ENCODE measurements at places on chromosomes 2 and 18.

- H3K4me1 ChIP-seq, result no peaks in the 10 kb centered on the region
- no peak overlapping the region for H3K4me3 ChIP-seq
- DNase-seq, result no peak
- peak overlapping the region; percentile 14 for H3K27ac ChIP-seq
Observed at GRCh38 chr2:234478121-234478858, 18.6 kb downstream of the ARL4C start.

- no peak overlapping the region for H3K4me3 ChIP-seq
- H3K36me3 ChIP-seq, result no peaks in the 10 kb centered on the region
- H3K4me1 ChIP-seq, result peaks cover 14% of the 10 kb centered on the region
- no peaks in the 10 kb centered on the region for H3K27me3 ChIP-seq
- no peak for DNase-seq
- H3K27ac ChIP-seq, result no peak overlapping the region
Observed at GRCh38 chr2:30714811-30715709, 92.2 kb downstream of the CAPN13 start.

DNA sequence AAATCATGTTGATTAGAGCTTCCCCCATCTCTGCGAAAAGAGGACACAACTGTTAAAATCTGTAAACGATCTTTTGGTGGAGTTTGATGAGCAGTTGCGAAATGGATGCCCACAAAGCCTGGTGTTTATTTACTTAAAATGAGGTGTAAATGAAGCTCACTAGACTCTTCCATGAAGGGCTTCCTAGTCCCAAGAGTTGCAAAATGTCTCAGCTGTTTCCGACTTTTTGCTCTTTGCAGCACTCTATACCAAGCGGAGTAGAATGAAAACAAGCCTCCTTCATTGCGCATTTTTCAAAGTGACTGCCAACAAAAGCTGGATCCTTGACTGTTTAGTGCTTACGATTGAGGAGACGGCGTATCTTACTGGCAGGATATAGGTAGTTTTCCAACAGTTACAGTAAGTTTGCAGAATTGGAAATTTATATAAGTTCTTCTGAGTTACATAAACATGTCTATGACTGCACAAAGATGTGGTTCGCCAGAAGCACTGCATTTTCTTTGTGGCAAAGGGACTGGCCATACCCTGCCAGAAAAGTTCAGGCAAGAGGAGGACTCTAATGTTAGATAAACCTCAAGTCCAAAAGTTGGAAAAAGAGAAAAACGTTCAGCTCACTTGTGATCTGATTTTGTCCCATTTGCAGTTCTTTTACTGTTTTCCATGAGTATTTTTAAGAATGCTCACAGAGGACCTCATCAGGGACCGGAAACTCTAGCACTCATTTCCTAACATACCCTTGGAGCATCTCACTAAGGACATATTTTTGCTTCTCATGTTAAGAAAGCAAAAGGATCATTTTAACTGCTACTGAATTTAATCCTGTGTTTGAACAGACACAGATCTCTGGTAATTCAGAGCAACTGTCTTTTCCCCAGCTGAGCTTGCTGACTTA is 42.7 kb downstream of the COLEC12 start:
- H3K4me1 ChIP-seq, result peaks cover 4% of the 10 kb centered on the region
- no peak for DNase-seq
- peaks cover 6% of the 10 kb centered on the region for H3K27me3 ChIP-seq
- peak overlapping the region; percentile 83 for H3K27ac ChIP-seq
- H3K36me3 ChIP-seq, result no peaks in the 10 kb centered on the region

- peaks cover 19% of the 10 kb centered on the region for H3K4me1 ChIP-seq
- H3K27ac ChIP-seq, result no peak overlapping the region
- peaks cover 37% of the 10 kb centered on the region for H3K27me3 ChIP-seq
Observed at GRCh38 chr2:26500406-26500805, 22.5 kb upstream of the OTOF start.

GRCh38 chr2:85956646-85957039 is 67.9 kb upstream of the ST3GAL5 start:
- no peak overlapping the region for H3K27ac ChIP-seq
- H3K4me1 ChIP-seq, result peaks cover 4% of the 10 kb centered on the region
- H3K4me3 ChIP-seq, result no peak overlapping the region
- H3K27me3 ChIP-seq, result no peaks in the 10 kb centered on the region

DNA sequence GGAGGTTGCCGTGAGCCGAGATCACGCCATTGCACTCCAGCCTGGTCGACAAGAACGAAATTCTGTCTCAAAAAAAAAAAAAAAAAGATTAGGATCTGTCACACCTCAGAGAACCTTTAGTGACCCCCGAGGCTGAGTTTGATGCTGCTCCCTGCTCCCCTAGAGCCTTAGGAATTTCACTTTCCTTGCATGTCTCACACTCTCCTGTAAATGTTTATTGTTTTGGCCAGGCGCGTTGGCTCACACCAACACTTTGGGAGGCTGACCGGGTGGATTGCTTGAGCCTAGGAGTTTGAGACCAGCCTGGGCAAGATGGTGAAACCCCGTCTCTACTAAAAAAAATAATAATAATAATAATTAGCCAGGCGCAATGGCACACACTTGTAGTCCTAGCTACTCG is 31.5 kb downstream of the SRSF7 start:
- H3K27me3 ChIP-seq, result no peaks in the 10 kb centered on the region
- H3K27ac ChIP-seq, result no peak overlapping the region
- H3K4me1 ChIP-seq, result peaks cover 3% of the 10 kb centered on the region
- no peak overlapping the region for H3K4me3 ChIP-seq
- no peak for DNase-seq

GRCh38 chr2:33121416-33121815 is 174.7 kb downstream of the LTBP1 start:
- H3K27me3 ChIP-seq, result no peaks in the 10 kb centered on the region
- no peaks in the 10 kb centered on the region for H3K36me3 ChIP-seq
- no peaks in the 10 kb centered on the region for H3K4me1 ChIP-seq
- DNase-seq, result no peak

- no peaks in the 10 kb centered on the region for H3K27me3 ChIP-seq
- no peaks in the 10 kb centered on the region for H3K36me3 ChIP-seq
- DNase-seq, result no peak
- no peak overlapping the region for H3K27ac ChIP-seq
- H3K4me1 ChIP-seq, result no peaks in the 10 kb centered on the region
Observed at GRCh38 chr18:59196161-59196725, 23.7 kb upstream of the GRP start.
